ENCODE measurements at places on chromosomes 3 and 15.

- DNase-seq = no peak
These were observed 3.1 kb upstream of the CPNE9 start for GRCh38 chr3:9700536-9700935.

GRCh38 chr3:79085171-79085570, 682.6 kb downstream of the ROBO1 start:
- no peak for DNase-seq

GRCh38 chr15:31222773-31223341, 103.8 kb upstream of the KLF13 start:
- DNase-seq = no peak

DNA sequence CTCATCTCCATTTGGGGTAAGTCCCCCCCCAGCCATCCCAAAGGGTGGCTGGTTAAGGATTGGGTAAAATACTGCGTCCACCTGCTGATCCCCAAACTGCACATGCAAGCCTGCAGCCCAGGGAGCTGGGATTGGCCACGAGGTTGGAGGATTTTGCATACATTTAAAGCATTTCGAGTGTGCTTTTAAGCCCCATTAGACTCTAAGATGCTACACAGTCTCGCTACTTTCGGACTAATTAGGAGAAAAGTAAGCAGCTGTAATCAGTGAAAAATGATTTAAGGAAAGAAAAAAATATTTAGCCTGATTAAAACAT, 23.9 kb downstream of the SLC6A6 start:
- DNase-seq = no peak

GRCh38 chr3:124428372-124429128, 301.7 kb upstream of the UMPS start:
- no peak for DNase-seq

DNA sequence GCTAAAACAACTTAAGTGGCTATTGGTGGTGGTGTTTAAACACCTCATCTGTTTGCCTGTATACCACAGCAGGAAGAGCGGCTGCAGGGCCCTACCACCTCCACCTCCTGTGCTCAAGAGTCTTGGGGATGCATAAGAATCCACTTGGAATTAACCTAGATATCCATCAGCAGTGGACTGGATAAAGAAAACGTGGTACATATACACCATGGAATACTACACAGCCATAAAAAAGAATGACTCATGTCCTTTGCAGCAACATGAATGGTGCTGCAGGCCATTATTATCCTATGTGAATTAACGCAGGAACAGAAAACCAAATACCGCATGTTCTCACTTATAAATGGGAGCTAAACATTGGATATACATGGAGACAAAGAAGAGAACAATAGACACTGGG, 76.8 kb downstream of the SETMAR start:
- DNase-seq = no peak

DNA sequence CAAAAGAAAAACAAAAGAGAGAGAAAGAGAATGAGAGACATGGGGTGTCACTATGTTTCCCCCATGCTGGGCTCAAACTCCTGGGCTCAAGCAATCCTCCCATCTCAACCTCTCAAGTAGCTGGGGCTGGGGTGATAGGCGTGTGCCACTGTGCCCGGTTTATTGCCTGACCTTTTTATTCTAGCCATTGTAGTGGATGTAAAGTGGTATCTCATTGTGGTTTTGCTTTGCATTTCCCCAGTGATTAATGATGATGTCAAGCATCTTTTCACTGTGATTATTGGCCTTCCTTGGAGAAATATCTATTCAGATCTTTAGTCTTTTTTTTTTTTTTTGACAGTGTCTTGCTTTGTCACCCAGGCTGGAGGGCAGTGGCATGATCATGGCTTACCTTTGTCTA, 37.7 kb upstream of the GK5 start:
- DNase-seq = no peak

DNA sequence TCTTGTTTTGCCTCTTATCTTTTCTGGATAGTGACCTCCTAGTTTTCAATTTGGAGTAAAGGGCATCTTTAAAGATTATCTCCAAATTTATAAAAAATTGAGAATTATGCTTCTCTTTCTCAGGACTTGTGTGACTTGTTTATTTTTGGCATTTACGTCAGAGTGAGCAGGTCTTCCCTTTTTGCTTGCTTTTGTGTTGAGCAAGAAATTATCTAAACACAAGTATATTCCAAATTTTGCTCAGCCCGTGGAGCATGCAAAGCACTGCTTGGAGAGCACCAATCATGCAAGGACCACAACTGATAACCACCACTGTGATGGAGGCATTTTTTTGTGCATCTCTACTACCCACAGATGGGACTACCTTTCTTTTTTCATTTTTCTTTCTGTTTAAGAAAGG, 7.1 kb downstream of the SLC25A26 start:
- no peak for DNase-seq

- DNase-seq = no peak
These were observed 519.7 kb upstream of the FRG2C start for GRCh38 chr3:75144406-75144805.

DNA sequence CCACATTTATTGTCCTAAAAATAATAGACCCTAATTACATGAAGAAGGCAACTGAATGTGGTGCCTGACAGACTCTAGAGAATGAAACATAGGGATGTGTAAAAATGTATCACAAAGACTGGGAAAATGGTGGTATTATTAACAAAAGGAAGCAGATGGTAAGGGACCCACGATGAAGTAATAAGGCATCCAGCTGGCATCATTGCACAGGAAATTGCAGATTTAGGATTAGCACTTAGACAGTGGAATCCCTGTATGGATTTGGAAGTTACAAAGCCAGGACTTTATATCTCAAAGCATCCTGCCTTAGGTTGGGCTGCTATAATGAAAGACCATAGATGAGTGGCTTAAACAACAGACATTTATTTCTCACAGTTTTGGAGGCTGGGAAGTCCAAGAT, 104.3 kb downstream of the PPM1L start:
- DNase-seq = no peak

- DNase-seq = no peak
These were observed 66.2 kb downstream of the MCTP2 start for GRCh38 chr15:94297558-94297957.

- DNase-seq = no peak
These were observed 96.6 kb upstream of the GMNC start for GRCh38 chr3:190959077-190959476.

DNA sequence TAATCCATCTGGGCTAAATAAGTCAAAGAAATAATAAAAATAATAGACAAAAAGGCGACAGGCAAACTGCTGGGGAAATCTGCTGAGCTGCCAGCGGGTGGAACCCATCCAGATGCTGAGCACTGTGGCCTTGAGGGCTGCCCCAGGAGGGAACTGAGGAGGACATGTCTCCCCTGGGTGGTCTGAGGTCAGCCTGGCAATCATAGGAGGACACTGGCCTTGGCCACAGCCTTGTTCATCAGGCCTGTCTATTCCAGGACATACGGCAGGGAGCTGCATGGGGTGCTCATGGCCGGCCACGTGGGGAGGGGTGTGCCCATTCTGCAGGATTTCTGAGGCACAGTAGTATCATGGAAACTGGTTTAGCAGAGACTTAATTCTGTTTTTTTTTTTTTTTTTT, 21.5 kb upstream of the SNRPA1 start:
- no peak for DNase-seq

DNA sequence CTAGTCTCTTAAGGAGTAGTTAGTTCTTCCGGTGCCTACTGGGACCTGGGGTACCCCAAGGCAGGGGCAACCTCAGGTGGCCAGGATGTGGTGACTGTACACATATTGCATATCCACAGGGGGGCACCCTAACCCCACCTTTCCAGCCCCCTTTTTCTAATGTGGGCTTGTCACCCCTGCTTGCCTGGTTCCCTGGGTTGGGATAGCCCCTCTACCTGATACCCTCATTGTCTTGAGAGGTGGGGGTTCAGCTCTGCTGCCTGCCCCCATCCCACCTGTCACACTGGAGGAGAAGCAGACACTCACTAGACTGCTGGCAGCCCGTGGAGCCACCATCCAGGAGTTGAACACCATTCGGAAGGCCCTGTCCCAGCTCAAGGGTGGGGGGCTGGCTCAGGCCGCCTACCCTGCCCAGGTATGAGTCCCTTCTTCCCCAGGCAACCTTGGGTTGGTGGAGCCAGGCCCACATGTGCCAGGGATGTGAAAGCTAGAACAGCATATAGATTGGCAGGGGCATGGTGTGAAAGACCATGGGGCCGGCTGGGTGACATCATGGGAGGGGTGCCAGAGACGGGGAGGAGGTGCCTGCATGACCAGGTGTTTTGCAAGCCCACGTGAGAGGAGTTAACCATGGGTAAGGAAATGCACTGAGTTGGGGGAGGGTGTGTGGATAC, 4.0 kb downstream of the GLYCTK start:
- no peak for DNase-seq

DNA sequence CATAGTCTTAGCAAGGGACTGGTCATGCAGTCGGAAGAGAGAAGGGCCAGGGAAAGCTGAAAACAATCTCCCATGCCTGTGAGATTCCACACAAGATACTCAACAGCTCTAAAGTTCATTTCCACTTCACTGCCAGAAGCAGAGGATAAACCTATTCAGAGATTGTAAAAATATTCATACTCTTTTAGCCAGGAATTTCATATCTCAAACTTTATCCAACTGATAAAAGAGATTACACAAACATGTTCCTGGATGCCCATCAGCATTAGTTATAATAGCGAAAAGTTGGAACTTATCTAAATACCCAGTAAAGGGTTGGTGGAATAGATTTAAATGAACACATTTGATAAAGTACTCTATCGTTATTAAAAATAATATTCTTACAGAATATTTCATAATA, 75.2 kb upstream of the ARHGEF3 start:
- no peak for DNase-seq

DNA sequence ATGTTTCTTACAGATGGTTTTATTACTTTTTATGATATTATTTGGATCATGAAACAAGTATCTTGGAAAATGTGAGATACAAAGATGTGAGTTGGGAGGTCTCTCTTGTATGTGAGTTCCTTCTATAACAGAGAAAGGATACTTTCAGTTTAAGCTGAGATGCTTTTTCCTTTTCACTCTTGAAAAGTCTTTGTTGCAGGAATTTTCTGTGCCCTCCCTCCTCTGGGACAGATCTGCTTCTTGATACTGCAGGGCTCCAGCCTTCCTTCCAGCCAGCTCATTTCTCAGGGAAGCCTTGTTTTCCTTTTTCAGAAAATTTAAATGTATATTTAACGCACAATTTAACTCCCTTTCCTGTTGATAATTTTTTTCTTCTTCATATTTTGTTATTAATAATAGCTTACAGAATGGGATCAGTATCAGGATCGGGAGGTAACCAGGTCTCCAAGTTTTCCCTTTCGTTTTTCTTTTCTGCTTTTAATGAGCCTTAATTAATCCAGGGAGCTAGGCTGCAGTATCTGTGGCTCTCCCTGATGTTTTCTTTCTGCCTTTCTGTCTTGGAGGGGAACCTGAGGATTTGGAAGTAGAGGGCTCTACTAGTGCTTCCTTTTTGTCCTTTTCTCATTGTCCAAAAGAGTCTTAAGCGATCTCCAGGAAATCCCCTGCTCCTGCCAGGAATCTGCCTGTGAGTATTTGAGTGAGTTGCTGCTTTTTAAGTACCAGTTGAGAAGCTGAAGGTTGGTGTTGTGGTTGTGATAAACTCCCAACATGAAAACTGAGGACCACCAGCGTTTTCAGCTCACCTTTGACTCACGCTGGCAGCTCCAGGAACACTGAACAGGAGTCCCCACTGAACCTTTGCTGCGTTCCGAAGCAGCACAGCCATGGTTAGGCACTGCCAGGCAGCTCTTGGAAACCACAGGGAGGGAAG, 105.7 kb downstream of the IGF1R start:
- no peak for DNase-seq

GRCh38 chr15:60363087-60363549, 34.7 kb downstream of the ANXA2 start:
- DNase-seq = no peak

GRCh38 chr15:77138167-77138522, 67.2 kb upstream of the TSPAN3 start:
- no peak for DNase-seq

DNA sequence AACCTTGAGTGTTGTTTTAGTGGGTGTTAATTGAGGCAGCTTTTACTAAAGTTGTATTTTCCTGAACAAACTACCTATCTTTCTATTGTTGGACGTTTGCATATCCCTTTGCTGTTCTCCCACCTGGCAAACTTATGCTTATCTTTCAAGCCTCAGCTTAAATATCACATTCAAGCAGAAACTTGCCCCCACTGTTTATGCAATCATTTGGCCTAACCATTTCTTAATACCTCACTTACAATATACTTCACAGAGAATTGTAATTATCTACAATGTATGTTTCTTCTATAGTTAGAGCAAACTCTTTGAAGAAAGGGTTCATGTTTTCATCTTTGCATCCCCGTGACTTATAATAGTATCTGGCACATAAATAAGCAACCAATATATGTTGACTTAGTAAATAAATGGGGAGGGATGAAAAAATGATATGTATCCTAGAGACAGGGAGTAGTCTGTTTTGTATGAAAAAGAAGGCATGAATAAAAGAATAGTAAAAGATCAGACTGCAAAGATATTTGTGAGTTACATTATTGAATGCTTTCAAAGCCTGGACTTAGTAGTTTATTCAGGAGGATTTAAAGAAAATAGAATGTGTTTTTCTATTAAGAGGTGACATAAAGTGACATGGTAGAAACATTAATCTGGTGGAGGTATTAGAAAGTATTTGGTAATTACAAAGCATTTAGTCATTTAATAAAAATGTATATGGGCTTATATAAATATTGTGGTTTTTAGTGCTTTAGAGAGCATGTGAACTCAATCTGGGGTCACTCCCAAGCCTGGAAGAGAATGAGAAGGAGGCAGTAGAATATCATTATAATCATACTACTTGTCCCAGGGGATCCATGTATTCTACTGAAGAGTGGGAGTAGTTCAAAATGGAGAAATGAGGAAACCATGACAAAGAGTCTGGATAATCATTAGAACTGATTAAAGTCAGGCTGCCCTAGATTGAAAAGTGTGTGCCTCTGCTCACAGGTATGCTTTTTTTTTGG, 60.0 kb upstream of the DCBLD2 start:
- DNase-seq = no peak

DNA sequence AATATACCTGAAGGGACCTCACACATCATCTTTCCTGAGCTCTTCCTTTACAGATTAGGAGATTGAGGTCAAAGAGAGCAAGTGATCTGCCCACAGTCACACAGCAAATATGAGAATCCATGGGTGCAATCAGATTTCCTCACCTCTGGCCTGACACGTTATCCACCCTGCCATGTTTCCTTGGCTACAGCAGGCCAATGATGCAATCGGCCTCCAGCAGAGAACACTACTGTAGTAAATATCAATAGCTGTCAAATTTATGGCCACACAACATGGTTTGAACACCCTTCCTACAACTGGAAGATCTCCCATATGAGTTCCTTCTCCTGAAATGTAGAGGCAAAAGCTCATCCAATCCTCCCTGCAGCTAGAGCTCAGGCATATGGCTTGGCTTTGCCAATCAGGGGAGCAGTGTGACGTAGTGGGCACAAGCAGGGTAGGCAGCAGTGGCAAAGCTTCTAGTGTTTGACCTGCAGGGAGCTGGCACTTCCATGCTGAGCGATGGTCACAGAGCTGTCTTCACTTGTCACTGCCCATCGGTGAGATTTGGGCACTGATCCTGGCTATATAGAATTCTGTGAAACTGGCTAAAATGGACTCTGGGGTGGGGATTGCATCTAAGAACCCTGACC, 271.3 kb downstream of the TJP1 start:
- no peak for DNase-seq

- no peak for DNase-seq
These were observed 52.5 kb downstream of the PHC3 start for GRCh38 chr3:170128977-170129431.

GRCh38 chr15:31934821-31935220, 95.5 kb upstream of the CHRNA7 start:
- DNase-seq = no peak

- no peak for DNase-seq
These were observed 229.8 kb downstream of the SNRPN start for GRCh38 chr15:25184356-25185155.

All from stimulated activated CD4-positive, alpha-beta T cell treated with anti-CD3 and anti-CD28 coated beads, TNF-alpha, amount 100 ng/mL, for 1 hour (primary cell).